ENCODE measurements at places on chromosomes 7 and 10. TPM values are rescaled to one million over a fixed set of nuclear protein-coding genes. Genes with fewer than 3 reads are reported as not detected.

C10orf62 gene
- total RNA-seq: 0.08 TPM

GPR141 gene
- total RNA-seq: not detected

GDF10 gene
- 0.08 TPM for total RNA-seq

AS3MT gene
- total RNA-seq: 3.2 TPM

SGPL1 gene
- total RNA-seq: 27.3 TPM

FAM237B gene
- total RNA-seq: 0.10 TPM

RNF148 gene
- not detected for total RNA-seq

WDR37 gene
- total RNA-seq: 8.0 TPM

TAS2R16 gene
- not detected for total RNA-seq

CLCN1 gene
- total RNA-seq: 0.03 TPM

LEP gene
- not detected for total RNA-seq

MOGAT3 gene
- not detected for total RNA-seq

SFRP5 gene
- total RNA-seq: 2.5 TPM

MLXIPL gene
- 1.1 TPM for total RNA-seq

ZNF485 gene
- total RNA-seq: 1.5 TPM

MNX1 gene
- total RNA-seq: 4.6 TPM

MCM10 gene
- 20.1 TPM for total RNA-seq

LBX1 gene
- total RNA-seq: not detected

Data from A549 treated with AZD2906 at 1 μM for 4 hours (cell line).